ENCODE measurements at places on chromosomes 6 and 20.
A peak's percentile ranks its signal among the peaks of the same experiment; 100 is the strongest.

DNA sequence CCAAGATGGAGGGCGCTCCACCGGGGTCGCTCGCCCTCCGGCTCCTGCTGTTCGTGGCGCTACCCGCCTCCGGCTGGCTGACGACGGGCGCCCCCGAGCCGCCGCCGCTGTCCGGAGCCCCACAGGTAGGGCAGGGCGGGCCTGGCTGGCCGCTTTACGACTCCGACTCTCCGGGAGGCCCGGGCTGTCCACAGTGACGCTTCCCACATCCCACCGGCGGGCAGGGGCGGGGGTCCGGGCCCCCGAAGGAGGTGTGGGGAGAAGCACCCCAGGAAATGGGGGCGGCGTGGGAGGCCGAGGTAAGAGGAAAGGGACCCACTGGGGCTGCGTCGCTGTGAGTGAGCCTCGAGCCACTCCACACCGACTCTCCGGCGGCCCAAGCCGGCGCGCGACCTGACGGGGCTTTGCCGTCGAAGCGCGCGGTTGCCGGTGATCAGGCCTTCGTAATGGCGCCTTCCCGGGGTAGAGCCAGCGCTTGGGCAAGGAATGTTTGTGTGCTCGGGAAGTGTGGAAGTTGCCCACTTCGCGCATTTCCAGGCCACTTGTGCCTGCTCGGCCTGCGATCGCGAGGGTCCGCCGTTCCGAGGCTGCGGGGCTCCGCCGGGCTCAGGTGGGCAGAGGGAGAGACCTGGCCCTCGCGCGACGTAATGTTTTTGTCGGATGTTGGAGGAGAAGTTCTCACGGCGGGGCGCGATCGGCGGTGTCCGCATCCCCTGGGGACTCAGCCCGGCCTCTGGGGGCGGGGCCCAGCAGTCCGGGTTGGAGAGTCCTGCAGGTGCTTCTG, 427 bp downstream of the GINM1 start:
- peak; percentile 60 for DNase-seq

GRCh38 chr6:10315034-10315433, 99.8 kb downstream of the TFAP2A start:
- DNase-seq: no peak

DNA sequence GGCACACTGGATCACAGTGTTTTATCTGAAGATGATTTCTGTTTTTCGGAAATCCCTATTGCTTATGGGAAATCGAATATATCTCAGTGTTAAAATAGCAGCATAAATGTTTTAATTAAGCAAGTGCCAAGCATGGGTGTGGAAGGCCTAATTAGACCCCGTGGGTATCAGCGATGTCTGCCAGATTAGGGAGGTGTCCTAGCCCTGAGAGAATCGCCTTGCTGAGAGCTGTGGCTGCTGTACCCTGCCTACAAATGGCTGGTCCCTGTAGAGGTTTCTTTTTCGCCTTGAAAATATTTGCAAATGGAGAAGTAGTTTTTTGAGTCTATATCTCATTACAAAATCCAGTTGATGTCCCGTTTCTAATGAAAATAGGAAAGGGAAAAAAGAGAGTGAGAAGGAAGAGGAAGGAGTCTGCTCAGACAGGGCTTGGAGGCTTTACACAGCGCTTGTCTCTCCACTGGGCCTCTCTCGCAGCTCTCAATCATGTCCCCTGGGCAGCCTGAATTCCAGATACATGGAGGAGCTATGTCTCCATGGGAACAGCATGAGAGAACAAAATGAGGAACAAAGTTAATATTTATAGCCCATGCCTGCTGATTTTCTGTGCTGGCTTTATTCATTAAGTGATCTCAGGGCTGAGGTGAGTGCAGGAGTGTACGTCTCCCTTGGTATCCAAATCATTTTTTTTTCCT, 35.2 kb upstream of the BCLAF1 start:
- no peak for DNase-seq

- no peak for DNase-seq
Observed at GRCh38 chr6:126672649-126673048, 332.7 kb downstream of the CENPW start.

DNA sequence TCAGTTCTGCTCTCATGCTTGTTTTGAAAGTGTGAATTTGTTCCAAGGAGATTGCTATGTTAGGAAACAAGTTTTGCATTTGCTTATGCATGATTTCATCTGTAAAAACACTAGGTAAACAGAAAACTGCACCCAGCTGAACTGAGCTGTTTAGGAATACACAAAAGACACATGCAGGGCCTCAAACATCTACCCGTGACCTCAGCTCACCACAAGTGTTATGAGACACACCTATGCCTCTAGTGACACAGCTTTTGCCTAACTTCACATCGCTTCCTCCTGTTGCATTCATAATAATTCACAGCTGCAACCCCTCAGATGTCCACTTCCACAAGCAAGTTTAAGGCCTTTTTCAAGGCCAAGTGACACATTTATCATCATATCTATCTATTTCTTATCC, 98.0 kb upstream of the SLC24A3 start:
- DNase-seq: no peak

- DNase-seq: no peak
Observed at GRCh38 chr6:147741389-147741788, 232.9 kb downstream of the SAMD5 start.

DNA sequence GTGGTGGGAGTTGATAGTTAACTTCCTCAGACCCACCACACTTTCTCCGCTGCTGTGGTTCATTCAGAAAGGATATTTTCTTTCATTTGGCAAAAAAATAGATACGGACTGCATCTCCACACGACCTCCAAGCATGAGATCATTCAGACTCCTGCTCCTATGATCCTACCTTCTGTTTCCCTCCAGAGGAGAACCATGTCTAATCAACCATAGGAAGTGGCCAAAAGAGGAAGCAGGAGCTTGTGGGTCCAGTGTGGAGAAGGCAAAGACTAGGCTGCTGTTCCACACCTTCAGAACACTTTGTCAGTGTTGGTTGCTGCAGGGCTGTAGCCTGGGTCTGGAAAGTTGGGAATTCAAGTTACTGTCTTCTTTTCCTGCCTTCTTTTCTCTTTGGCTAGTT, 10.6 kb upstream of the KIF13A start:
- no peak for DNase-seq

GRCh38 chr20:15342991-15343523, 1005.6 kb upstream of the FLRT3 start:
- no peak for DNase-seq

- DNase-seq: no peak
Observed at GRCh38 chr6:162251257-162251656, 476.3 kb downstream of the PRKN start.

GRCh38 chr6:1116149-1116548, 195.7 kb upstream of the FOXQ1 start:
- DNase-seq: no peak

DNA sequence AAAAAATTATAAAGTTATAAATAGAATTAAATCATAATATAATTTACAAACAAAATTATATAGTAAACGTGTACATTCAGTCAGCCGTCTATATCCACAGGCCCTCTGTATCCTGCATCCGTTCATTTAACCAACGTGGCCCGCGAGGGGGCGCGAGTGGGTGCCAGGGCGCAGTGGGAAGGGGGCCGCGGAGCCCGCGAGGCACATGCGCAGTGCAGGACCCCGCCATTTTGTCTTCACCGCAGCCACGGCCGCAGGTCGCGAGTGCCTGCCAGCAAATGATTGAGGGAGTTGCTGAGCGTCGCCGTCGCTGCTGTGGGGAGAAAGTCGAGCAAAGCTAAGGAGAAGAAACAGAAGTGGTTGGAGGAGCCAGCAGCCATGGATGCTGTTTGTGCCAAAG, 53.4 kb upstream of the ECI2 start:
- no peak for DNase-seq

- no peak for DNase-seq
Observed at GRCh38 chr6:113626475-113626874, 230.7 kb upstream of the MARCKS start.

DNA sequence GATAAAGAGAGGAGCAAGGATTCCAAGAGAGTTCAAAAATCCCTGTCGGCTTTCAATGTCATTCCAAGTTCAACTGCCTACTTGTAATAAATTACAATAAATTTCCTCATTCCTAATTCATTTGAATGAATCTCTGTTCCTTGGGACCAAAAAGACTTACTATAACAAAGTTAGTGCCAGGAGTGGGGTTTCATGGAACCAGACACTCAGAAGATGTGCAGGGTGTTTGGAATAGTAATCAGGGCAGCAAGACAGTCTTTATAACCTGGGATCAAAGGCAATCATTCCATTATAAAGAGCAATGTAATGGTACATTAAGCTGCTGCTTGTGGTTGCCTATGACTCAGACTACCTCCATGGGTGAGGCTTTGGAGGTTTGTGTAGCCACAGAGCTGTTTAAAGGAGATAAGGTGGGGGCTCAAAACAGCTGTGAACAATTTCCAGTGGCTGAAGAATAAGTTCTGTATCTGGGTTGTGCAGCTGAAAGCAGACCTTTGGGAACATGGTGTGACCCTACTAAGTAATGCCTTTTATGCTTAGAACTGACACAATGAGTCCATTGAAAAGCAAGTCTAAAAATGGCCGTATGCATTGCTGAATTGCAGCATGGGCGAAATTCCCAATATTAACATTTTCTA, 159.9 kb downstream of the LINC00237 start:
- DNase-seq: no peak

- no peak for DNase-seq
Observed at GRCh38 chr20:9597547-9597946, 83.2 kb downstream of the LAMP5 start.

DNA sequence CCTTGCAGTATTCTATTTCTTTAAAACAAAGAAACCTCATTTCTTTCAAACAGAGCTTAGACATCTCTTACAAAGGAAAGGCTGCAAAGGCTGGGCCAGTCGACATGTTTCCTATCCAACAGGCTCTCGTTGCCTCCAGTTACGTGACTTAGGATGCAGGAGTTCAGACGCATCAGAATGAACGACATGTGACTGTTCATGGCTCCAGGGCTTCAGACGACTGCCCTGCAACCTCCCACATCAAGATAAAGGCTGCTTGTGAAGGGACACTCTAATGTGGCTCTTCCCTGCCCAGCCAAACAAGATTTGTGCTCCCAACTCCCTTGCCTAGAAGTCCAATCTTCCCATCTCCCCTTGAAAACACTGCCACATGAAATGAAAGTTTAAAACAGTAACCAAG, 14.3 kb upstream of the NEDD9 start:
- DNase-seq: no peak

DNA sequence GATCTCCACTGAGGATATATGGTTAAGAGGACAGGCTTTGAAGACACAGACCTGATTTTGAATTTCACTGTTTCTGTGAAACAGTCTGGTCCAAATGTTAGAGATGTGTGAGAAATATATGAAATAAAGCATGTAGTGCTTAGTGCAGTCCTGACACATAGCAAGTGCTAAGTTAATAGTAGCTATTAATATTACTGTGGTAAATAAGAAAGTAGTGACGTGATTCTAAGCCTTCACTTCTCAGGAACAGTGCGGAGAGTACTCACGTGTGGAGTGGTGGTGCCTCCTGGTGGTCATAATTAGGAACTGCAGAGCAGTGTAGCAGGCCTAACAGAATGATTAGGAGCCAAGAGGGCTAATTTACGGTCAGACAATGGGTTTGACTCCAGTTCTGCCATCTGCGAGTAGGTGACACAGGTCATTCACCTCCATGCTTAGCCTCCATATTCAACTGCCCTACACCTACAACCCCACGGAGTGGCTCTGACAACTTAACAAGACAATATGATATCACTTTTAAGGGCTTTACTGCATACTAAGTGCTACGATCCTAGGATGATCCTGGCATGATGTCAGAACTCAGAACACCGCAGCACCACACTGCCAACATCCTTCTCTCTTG, 106.2 kb downstream of the JPH2 start:
- DNase-seq: peak; percentile 71
